Activated CD4-positive, CD25-positive, alpha-beta regulatory T cell (primary cell): ENCODE measurements at places on chromosomes 6 and 20.

DNA sequence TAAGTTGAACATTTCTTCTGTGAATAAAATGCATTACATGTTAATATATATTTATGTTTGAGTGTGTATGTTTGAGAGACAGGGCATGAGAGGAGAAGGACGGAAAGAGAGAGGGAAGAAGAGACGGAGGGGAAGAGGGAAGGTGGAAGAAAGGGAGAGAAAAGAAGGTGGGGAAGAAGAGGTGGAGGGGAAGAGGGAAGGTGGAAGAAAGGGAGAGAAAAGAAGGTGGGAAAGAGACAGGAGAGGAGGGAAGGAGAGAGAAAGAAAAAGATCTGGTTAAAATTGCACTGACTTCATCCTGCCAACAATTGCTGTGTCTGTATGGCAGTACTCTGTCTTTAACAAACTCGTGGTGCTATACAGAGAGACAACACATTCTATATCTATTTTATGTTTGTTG is 29.0 kb downstream of the FAM83B start:
- DNase-seq, result no peak

GRCh38 chr6:68427630-68428029 is 207.5 kb upstream of the ADGRB3 start:
- DNase-seq, result no peak

- DNase-seq, result no peak
Observed at GRCh38 chr6:125279961-125280360, 21.8 kb downstream of the HDDC2 start.

DNA sequence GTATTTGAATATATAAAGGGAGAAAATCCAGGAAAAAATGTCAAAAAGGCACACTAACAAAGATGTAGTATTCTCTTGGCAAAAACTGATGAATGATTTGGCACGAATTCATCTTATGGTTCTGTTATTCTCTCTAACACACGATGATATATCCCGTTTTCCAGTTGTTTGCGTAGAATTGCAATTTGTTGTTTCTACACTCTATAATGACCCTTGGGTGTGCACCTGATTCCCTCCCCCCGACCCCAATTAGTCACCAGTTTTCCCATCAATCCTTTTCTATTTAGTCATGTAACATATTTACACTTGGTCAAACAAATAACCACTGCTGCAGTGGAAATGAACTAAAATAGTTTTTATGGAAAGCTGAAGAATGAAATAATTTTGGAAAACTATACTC is 1.5 kb upstream of the ARID1B start:
- DNase-seq, result no peak

- no peak for DNase-seq
Observed at GRCh38 chr20:62766071-62766450, 30.2 kb upstream of the MRGBP start.

- no peak for DNase-seq
Observed at GRCh38 chr6:113854531-113855499, 2.3 kb upstream of the MARCKS start.

GRCh38 chr20:23436681-23437080 is 2.8 kb upstream of the CSTL1 start:
- no peak for DNase-seq

- no peak for DNase-seq
Observed at GRCh38 chr6:968791-969190, 275.9 kb upstream of the EXOC2 start.

DNA sequence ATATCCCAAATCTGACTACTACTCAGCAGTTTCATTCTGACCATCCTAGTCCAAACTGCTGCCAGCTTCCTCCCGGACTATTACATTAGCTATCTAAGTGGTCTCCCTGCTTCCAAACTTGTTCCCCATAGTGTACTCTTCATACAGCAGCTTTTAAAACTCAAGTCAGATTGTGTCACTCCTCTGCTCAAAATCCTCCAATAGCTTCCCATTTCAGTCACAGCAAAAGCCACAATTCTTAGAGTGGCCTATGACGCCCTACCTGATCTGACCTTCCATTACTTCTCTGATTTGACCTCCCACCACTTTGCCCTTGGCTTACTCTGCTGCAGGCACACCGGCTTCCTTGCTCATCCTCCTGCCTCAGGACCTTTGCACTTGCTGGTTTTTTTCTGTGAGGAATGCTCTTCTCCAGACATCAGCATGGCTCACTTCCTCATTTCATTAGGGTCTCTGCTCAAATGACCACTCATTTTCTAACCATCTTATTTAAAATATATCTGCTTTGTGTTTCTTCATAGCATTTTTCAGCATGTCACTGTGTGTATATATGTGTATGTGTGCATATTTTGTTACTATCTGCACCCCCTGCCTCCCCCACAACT is 111.1 kb upstream of the DTNBP1 start:
- DNase-seq, result no peak

DNA sequence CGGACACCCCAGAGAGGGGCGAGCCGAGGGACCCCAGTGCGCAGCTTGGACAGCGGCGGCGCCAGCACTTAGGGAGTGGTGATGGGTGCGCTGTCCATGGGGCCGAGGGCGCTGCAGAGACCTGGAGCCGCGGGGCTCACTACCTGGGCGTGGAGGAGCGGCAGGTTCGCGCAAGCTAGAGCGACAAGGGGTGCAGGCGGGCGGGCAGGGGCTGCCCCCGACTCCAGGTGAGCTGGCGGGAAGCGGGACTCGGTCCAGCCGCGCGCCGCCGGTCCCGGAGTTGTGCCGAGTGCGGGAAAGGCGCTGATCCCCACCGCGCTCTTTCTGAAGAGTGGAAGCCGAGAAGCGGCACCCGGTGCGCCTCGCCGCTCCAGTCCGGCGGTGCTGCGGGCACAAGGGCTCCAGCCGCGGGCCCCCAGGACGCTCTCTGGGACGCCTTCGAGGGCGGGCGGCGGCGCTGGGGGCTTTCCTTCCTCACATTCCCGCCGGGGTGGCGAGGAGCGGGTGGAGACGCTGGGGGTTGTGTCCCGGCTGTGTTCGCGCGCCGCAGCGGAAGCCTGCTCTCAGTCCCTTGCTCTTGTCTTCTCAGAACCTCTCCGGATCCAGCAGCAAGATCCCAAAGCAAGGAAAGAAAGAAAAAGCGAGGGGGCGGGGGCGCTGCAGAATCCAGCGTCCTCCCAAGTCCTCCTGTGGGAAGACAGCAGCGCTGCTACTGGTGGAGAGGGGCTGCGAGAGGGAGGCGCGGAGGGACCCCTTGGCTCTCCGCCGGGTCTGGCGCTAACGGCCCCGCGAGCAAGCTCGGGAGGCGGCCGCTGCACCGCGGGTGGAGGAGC is at the start of gene B3GAT2:
B3GAT2 (minus strand) TSS at position 610 of the 833 bp plus-strand sequence. CDS start 631 bp downstream, outside the sequence.
- no peak for DNase-seq

- DNase-seq, result no peak
Observed at GRCh38 chr20:24694727-24695528, 225.5 kb downstream of the SYNDIG1 start.

DNA sequence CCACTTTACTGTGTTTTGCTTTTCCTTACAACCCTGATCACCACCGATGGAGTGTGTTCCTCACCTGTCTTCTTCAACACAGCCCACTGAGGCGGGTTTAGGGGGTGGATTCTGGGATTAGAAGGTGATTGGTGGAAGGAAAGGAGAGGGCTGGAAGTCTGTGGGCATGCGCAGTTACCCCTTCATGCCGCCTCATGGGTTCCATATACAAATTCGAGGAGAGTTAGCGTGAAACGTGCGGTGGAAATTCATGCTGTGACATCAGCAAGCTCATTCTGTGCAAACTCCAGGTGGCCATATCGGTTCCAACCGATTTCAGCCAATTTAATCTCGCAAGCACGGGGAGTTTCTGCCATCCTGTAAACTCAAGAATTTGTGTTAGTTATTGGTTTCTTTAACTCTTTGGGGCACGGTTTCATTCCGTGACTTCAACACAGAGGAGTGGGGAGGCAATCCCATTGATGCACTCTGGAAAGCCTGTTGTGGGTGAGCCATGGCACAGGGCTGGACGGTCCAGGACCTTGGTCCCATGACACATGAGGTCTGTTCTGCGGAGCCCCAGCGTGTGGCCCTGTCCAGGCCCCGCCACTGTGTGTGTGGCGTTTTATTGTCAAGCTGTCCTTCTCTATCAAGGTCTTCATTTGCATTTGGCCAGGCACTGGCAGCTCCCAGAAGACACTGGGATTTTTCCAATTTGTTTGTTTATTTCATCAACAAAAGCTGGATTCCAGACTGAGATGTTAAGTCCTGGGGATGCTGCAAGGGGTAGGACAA is 482.8 kb upstream of the SULF2 start:
- DNase-seq, result no peak

DNA sequence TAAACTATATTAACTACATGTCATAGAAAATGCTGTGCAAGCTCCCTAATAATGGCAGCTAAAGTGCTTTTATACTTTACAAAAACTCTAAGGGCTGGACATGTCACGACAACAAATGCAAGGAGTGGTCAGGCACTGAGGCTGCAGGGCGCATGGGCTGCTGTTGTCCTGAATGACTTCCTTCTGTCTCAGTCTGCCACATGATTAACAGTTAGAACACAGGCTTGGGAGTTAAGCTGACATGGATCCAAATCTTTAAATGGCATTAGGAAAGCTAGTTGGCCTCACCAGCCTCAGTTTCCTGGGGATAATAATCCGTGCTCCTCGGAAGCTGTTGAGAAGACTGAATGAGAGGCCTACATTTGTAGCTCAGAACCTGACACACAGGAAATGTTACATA is 57.4 kb downstream of the PREP start:
- DNase-seq, result no peak

- DNase-seq, result no peak
Observed at GRCh38 chr20:23492292-23492691, 1.4 kb downstream of the CST8 start.

DNA sequence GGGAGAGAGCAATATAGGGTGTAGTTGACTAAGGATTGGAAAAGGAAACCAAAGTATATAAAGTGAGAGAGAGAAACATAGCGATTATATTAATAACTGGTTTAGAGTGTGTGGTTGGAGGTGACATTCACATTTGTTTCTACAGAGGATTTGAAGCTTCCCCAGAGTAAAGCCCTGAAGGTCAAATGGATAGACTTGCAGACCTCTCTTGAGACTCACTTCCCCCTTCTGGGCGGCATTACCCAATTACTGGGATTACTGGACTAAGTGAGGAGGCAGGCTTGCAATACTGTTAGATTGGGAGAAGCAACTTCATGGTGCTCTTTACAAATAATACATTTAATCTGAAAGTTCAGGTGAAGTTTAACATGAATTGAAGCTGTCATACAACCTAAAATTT is 10.7 kb downstream of the FIG4 start:
- DNase-seq, result no peak

DNA sequence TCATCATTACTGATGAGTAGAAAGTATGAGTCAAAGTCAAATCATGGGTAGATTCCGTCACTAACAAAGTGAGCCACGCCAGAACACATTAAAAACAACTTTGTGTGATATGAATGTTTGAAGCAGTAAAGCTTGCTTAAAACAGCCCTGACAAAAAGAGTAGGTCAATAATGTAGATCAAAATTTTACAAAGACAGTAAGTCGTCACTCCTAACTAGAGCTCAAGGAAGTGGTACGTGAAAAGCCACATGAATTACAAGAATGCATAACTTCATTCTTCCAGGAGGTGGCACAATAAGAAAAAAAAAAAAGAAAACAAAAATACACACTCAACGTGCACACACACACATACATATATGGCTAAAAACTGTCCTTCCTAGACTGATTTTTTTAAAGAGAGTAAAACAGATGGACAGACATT is 69.9 kb downstream of the HACE1 start:
- DNase-seq, result no peak

GRCh38 chr6:154510144-154510905 is at the start of gene CNKSR3:
Gene CNKSR3 (minus strand): TSS chr6:154510685. CDS start chr6:154510114, 571 bp downstream.
- DNase-seq, result no peak

GRCh38 chr6:157267654-157268053 is 55.7 kb downstream of the TMEM242 start:
- DNase-seq, result no peak

DNA sequence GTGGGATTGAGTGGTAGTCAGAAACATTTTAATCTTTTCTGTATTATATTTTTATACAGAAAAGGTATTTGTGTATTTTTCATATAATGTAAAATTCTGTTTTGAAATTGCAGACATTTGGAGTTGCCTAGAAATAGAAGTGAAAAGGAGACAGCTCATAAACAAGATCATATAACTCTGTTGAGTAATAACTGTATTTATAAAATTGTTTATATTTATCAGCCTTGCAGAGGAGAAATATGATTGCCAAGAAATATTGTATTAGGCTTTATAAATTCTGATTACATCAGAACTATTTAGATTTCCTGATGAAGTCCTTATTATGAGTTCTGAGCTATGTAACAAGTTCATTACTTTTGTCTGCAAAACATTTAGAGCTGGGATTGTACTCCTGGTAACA is 55.3 kb downstream of the RIPOR2 start:
- DNase-seq, result no peak

DNA sequence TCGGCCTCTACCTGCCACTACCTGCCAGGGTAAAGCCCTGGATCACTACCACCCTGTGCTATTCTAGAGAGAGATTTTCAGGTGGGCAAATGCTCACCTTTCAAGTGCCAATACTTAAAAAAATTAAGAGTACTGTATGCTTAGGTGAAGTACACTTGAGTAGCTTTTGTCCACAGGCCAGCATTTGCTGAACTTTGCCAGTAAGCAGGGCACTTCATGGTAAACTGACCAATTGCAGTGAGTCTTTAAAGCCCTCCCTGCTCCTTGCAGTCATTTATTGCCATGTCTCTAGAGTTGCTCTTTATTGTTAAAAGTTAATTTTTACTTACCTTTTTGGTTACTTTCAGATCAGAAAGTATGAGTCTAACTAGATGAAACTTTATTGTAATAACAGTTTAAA is 58.5 kb downstream of the PLAGL1 start:
- DNase-seq, result no peak

- no peak for DNase-seq
Observed at GRCh38 chr6:43931201-43931600, 161.2 kb downstream of the VEGFA start.

GRCh38 chr6:150579611-150580010 is 20.1 kb upstream of the PLEKHG1 start:
- no peak for DNase-seq

GRCh38 chr6:132341646-132342045 is 59.6 kb downstream of the MOXD1 start:
- DNase-seq, result no peak

GRCh38 chr20:57944988-57945387 is 235.2 kb upstream of the PMEPA1 start:
- DNase-seq, result no peak

DNA sequence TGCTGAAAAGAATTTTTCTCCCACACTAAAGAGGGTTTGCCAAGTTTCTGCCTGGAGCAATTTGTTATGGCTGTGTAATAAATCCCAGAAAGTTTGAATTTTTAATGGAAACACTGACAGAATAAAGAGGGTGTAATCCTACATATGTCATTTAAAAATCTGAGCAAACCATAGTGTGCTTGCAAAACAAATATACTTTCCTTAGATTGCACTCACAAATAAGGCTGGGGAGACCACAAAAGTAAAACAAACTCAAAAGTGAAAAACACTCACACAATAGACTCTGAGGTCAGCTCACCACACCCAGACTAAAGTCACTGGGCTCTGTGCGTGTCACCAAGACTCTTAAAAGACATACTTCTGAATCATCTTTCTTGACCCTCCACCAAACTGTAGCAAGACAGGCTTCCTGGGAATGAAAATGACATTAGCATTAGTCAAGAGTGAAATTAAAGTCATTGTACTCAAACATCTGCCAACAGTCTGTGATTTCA is 4.8 kb upstream of the ATXN1 start:
- DNase-seq, result no peak
